ENCODE measurements at places on chromosomes 2 and 18.

GRCh38 chr2:238813109-238813508, 34.8 kb upstream of the TWIST2 start:
- no peak for DNase-seq

- no peak for DNase-seq
Measured at GRCh38 chr2:46849046-46849715, 66.4 kb downstream of the MCFD2 start.

DNA sequence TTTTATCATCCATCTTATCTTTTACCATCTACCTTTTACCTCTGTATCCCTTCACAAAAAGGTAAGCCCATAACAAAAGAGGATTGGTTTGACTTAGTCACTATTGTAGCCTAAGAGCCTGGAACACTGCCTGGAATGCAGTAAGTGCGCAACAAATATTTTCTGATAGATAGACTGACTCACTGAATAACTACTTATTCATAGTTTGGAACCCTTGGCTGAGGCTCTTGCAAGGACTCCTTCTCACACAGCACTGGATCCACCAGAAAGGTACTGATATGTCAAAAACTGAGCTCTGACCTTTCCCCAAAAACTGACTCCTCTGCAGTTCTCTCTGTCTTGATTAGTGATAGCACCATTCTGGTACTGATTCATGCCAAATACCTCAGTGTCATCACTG, 426.7 kb downstream of the SETBP1 start:
- DNase-seq, result no peak

- DNase-seq, result no peak
Measured at GRCh38 chr18:43587538-43588153, 310.4 kb upstream of the SYT4 start.

- DNase-seq, result no peak
Measured at GRCh38 chr2:149741646-149742045, 154.1 kb upstream of the MMADHC start.

GRCh38 chr2:46435796-46436360, 43.5 kb upstream of the TMEM247 start:
- no peak for DNase-seq

DNA sequence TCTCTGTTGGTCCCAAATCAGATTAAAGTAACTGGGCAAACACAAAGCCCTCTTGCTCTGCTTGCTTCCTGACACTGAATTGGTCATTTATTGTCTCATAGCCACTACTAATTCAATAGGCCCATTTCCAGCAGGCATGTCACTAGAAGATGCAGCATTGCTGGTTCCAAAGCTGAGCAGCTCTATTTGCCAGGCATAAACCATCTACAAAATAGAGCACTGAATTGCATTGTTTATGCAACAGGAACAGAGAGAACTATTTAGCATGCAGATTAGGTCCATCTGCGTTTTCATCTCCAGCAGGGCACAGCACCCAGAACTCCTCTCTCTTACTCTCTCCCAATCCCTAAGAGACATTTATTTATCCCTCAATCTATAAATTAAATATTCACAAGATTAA, 227.6 kb downstream of the SUCLG1 start:
- no peak for DNase-seq

GRCh38 chr2:182522405-182522896, 95.6 kb upstream of the PDE1A start:
- no peak for DNase-seq

- DNase-seq, result no peak
Measured at GRCh38 chr2:98294711-98295110, 51.5 kb upstream of the CNGA3 start.

DNA sequence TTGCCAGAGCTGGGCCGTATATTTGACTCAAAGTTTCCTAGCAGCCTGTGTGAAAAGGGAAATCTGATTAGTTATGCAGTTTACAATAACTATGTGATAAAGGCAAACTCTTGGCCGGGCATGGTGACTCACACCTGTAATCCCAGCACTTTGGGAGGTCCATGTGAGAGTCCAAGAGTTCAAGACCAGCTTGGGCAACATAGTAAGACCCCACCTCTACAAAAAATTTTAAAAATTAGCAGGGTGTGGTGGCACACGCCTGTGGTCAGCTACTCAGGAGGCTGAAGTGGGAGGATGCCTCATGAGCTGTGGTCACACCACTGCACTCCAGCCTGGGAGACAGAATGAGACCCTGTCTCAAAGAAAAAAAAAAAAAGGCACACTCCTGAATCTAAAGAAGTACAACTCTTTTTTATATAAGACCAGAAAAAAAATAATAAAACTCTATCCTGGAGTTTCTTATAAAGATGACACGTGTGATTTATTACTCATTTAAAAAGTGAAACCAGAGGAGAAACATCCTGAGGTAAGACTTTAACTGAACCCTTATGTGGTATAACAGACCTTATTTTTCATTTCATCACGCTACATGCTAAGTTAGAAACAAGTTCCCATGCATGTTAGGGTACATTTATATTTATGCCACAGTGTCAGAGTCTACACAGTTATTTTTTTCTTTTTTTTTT, 32.6 kb upstream of the KCMF1 start:
- DNase-seq, result peak; percentile 21

GRCh38 chr2:39511605-39512433, 74.7 kb upstream of the MAP4K3 start:
- DNase-seq, result no peak

GRCh38 chr2:108854484-108854883, 67.9 kb downstream of the CCDC138 start:
- DNase-seq, result no peak

GRCh38 chr2:10285556-10286198, 17.0 kb upstream of the HPCAL1 start:
- DNase-seq, result no peak

GRCh38 chr18:63284827-63285733, 34.5 kb downstream of the BCL2 start:
- DNase-seq, result no peak

GRCh38 chr2:108944601-108945331, 44.3 kb downstream of the EDAR start:
- no peak for DNase-seq

DNA sequence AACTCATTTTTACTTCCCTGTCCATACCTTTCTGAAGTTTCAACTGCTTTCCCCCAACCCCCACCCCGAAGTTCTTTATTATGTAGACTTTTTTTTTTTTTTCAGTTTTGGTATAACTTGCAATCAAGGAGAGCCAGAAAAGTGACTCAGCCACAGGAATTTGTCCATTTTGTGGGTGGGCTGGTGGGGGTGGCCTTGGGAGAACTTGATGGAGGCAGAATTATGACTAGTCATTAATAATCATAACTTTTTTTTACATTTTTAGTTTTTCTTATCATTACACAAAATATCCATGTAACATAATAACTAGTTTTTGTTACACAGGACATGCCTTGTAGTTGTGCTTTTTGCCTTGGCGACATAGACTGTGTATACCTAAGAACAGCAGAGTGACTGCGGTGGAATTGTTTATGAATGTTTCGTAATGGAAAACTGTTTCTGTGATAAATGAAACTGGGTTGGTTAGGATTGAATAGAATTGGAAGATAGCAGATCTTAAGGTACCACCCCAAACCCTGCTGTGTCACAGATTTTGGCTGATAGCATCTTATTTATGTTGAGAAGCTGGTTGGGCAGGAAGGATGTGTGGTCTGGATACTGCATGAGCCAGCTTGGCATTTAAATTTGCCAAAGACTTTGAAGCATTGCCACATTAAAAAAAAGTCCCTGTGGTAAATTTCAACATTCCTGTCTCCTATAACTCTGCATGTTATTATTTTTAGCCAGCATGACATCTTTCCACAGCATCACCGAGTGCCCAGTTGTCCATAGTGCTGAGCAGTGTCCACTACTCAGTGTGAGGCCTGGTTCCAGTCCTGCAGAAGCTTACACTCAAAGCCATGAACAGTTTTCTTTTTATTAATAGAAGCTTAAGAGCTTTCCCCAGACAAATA, 30.7 kb downstream of the LYPD6B start:
- DNase-seq, result no peak

DNA sequence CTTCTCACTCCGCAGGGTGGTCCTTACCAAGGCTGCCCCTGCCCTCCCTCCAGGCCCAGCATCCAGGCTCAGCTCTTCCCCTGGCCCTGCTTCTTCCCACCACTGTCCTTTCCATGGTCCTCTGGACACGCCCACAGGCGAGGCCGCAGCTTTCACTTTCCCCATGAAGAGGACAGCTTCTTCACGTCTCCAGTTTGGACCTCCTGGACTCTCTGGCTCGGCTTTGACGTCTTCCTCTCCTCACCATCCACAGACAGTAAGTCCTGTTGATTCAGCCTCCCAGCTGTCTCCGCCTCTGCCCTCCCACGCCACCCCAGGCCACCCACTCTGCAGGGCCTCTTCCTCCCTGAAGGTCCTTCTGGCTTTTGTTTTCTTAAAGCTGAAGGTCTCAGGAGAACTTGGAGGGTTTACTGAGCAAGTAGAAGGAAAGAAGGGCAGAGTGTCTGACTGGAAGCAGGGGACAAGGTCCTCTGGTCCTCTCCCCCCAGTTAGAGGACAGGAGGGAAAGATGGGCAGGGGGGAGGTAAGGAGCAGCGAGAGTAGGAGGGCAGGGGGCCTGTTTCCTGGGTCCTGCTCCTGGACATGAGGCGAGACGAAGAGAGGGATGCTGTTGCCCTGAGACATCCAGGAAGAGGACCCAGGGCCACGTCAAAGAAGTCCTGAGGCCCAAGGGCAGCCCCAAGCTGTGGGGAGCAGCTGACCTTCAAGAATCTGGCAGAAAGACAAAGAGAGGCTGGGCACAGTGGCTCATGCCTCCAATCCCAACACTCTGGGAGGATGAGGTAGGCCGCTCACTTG, 24.7 kb upstream of the NMUR1 start:
- no peak for DNase-seq

GRCh38 chr18:57107140-57107832, 39.6 kb upstream of the BOD1L2 start:
- DNase-seq, result no peak

GRCh38 chr2:96397756-96398530, 62.4 kb downstream of the NCAPH start:
- no peak for DNase-seq

GRCh38 chr2:1621041-1621440, 123.3 kb downstream of the PXDN start:
- no peak for DNase-seq

- no peak for DNase-seq
Measured at GRCh38 chr18:44474067-44474411, 206.6 kb upstream of the SETBP1 start.

DNA sequence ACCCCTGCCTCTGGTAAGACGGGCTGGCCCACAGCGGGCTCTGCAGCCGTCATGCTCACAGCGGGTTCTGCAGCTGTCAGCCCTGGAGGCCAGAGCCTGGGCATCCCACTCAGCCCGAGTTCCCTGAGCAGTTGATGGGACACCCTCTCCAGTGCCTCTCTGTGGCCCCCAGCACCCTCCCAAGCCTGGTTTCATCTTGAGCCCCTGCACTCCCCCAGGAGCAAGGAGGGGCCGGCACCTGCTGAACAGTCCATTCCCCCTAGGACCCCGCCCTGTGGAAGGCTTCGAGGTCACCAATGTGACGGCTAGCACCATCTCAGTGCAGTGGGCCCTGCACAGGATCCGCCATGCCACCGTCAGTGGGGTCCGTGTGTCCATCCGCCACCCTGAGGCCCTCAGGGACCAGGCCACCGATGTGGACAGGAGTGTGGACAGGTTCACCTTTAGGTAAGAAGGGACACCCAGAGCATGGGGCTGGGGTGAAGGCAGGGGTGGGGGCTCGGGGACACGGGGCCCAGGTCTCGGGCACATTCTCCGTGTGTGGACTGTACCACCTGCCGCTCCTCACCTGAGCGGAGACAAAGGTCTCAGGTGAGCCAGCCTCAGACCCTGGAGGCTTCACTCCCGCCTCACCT, 34.5 kb downstream of the MTERF4 start:
- DNase-seq, result no peak

- no peak for DNase-seq
Measured at GRCh38 chr2:234374736-234375135, 122.1 kb downstream of the ARL4C start.

GRCh38 chr2:140641163-140641562, 1489.7 kb downstream of the LRP1B start:
- DNase-seq, result no peak

DNA sequence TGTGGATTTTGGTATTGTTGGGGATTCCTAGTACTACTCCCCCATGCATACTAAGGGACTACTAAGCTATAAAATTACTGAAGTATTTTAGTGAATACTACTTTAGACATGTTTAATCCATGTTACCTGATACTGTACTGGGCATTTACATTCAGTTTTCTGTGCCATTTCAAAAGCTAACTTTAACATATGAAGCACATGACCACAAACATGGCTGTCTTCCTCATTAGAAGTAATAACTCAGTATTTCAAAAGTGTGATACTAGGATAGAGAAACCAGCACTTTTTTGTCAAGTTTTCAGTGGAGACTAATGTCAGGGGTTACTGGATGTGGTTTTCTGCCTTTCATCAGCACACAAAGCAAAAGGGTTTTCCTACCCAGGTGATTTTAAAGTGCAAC, 27.9 kb downstream of the WDR33 start:
- DNase-seq, result no peak

- DNase-seq, result no peak
Measured at GRCh38 chr2:163731735-163732134, 4.1 kb downstream of the FIGN start.

DNA sequence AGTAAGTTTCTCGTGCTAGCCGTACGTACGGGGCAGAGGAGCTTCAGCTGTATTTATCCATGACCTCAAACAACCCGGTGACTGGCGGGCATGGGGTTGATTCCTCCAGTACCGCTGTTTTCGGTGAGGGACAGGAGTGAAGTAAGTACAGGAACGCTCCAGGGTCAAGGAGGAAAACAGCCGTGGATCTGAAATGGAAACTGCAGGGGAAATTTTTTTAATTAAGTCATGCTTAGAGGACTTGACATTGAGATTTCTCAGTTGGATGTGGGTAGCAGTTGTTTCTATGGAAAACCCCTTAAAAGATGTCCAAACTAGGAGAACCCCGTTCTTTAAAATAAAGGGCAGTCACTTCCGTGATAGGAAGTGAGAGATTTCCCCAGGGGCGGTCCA, 1.2 kb downstream of the RAB12 start:
- DNase-seq, result no peak

DNA sequence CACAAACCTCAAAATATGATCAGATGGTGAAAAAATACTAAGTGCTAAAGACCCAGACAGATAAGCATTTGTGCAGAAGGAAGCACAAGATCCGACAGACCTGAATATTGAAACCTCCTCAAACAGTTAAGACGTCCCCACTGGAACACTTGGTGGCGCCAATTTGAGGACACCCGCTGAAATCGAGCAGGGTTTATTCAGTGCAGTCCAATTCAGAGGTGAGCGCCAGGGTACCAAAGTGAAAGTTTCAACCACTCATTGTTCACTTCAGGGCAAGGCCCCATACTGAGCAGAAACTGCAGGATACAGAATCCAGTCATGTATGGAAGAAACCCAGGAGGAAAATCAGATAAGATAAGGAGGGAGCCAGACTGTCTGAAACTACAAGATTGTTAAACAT, 417.6 kb downstream of the LRRTM4 start:
- DNase-seq, result no peak

- DNase-seq, result no peak
Measured at GRCh38 chr18:33282709-33283333, 157.7 kb downstream of the CCDC178 start.

GRCh38 chr2:72916743-72917137, 579 bp upstream of the EMX1 start:
- no peak for DNase-seq

GRCh38 chr2:38079116-38080052, 3.4 kb upstream of the CYP1B1 start:
- DNase-seq, result no peak
